CD8-positive, alpha-beta memory T cell (primary cell): ENCODE measurements at places on chromosomes 12 and 14.

DNA sequence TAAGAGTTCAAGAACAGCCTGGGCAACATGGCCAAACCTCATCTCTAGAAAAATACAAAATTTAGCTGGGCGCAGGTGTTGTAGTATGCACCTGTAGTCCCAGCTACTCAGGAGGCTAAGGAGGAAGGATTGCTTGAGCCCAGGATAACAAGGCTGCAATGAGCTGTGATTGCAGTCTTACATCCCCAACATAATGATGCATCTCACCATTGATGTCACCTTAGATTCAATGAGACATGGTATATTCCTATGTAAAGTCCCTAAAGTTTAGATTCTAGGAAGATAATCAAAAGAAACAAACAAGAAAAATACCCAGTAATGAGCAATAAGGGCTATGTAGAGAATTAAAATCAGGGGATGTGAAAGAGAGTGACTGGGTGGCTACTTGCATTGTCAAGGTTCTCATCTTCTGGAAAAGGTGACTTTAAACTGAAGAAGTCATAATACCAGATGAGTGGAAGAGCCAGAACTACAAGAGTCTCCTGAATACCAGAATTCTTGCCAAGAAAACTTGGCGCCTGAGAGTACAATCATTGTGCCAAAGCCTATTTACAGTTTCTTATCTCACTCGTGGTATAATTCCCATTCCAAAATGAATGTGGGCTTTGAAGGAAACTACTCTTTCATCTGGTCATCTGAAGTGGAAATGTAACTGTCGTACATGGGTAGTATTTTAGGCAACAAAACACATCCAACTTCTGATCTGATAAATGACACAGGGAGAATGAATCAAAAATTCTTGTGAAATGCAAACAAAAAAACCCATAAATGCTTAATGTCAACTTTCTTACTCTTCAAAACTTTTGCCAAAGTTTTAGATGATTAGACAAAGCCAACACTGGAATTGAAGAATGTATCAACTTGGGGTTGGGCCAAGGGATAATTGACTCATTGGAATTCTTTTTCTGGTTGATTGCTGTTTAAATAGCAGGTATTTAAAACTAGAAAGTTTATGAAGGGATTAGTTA lies 81.1 kb upstream of the ST8SIA1 start:
- DNase-seq: no peak

- no peak for DNase-seq
Observed at GRCh38 chr12:19946550-19946949, 421.8 kb upstream of the PDE3A start.

DNA sequence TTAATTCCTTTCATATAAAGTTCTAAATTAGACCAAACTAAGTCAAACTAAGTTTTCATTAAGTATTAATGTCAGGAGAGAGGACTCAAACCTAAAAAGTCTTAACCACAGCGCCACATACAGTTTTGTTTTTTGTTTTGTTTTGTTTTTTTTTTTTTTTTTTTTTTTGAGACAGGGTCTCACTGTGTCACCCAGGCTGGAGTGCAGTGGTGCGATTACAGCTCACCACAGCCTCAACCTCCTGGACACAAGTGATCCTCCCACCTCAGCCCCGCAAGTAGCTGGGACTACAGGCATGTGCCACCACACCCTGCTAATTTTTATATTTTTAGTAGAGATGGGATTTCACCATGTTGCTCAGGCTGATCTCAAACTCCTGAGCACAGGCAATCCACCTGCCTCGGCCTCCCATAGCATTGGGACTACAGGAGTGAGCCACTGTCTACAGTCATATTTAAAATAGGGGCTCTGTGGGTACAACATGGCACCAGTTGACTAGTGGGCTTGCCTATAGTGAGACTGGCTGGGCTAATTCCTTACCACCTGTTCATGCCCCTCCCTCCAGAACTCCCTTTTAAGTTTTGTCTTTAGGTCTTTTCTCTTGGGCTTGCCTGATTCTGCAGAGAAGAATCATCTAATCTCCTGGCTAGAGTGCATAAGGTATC lies 110.2 kb downstream of the PPP2R5E start:
- no peak for DNase-seq

GRCh38 chr12:49052451-49053208 lies 8.0 kb downstream of the KMT2D start:
- no peak for DNase-seq

DNA sequence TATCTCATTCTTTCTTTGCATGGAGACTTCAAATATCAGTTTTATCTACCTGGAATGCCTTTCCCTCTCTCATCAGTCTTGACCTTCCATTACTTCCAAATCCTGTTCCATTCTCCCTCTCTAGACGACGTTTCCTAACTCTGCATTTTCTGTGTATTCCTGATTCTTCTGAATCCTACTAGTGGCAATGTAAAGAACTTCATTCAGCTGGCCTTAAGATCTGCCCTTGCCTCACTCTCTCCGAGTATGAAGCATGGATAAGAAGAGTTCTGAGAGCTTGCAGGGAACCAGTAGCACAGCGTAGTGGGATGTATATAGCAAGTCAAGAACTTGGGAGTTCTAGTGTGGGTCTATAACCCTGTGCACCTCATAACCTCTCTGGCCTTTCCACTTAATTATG lies 68.5 kb upstream of the HOXC13 start:
- DNase-seq: no peak

GRCh38 chr14:101454229-101454628 lies 107.1 kb upstream of the DIO3 start:
- DNase-seq: no peak

DNA sequence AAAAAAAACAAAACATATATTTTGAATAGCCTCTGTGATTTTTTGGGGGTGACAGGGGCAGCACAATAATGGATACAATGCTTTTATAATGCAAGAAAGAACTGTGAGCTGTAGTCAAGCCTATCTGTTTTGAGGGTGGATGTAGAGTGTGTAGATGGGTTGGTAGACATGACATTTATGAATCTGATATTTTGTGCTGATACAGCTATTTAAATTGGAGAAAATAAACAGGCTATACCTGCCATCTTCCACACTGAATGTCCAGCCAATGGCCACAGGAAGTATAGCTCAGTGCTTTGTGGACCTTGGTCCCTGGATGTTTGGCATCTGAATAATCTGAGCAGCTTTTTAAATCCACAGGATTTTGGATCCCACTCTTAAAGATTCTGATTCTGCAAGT lies 175.0 kb downstream of the NEDD1 start:
- no peak for DNase-seq

DNA sequence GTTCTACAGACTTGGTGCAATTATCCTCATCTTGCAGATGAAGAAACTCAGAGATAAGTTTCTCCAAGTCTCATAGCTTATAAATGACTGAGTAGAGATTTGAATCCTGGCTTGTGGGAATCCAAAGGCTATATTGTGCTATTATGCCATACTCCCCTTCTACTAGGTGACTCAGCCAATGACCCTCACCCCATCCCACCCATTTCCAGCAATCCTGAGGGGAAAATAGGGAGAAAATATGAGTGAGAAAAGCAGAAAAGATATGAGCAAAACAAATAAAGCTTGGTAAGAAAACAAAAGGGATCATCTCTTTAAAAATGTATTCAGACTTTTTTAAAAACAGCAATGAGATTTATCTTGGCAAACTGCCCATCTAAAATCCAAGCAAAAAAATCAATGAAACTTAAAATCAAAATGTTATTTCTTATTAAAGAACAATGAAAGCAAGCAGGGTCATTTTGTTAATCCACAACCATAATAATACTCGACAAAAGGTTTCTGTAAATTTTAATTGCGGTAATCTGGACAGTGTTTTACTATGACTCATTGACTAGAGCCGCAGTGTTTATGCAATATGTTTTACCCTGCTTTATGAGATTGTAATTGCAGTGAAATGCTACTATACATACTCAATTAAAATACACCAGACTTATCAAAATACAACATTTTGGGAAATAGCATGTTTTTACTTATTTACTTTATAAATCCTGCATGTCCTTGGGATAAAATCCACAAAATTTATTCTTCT lies 13.1 kb upstream of the LGR5 start:
- DNase-seq: no peak

DNA sequence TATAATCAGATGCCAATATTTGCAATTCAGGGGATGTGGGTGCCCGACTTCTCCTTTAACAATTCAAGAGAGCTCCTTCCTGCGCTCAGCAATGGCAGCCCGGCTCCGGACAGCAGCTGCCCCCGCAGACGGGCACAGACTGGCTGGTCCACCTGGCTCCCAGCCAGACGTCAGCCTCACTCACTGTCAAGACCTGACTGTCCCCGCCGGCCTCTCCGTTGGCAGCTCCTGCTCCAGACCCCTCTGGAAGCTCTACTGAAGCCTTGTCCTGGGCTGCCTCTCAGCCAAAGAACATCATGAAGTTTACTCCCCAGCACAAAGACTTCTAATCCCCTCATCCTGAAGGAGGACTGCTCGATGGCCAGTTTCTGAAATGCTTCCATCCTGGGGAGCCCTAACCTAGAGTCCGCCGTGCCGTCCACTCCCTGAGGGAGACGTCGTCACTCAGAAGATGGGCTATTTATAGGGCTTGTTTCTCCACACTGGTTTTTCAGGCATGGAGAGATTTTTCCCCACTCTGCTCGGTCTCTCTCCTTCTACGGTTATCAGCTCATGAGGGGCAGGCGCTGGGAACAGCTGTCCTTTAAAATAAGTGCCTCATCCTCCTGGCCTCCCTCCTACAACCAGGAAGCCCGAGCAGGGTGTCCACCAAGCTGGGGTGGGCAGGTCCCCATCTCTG lies 126.2 kb downstream of the RFLNA start:
- no peak for DNase-seq

DNA sequence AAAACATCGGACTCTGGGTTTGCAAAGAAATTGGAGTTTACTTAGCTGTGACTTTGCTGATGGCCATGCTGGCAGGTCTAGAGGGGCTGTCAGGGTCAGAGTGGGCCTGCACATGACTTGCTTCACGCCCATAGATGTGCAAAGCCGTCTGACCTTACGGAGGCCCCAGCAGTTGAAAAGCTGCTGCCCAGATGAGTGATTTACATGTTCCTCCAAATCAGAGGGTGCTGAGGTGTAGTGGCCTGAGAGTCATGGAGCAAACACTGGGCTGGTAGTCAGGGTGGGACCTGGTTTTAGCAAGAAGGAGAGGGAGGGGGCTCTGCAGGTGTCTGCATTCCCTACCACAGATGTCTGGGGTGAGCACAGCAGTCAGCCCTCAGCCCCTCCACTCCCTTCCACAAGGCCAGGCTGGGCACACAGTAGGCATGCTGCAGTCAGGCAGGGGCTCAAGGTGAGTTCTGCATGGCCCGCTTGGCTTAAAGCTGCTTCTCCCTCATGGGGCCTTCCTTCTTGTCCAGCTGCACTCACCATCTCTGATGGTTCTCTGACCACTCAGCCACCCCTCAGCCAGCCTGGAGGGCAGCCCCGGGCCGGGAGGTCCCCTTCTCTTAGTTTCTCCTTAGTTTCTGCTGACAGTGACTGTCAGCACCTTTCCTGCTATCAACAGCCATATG lies 34.2 kb upstream of the EML1 start:
- DNase-seq: no peak

DNA sequence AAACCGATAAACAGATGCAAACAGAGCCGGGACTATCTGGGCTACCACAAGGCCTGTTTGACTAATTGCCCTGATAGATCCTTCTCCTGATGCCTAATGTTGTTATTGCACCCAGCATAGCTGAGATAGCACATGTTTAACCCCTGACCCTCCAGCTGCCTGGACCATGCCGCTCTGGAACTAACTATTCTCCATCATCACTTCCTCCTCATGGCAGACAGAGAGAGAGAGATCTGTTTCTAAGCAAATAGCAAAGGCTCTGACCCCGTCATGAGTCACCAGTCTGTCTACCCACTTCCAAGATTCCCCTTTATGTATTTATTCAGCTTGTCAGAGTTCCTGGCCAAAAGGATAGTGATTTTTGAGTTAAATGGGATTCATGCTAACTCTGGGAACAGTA lies 58.2 kb upstream of the FLRT2 start:
- no peak for DNase-seq

- DNase-seq: no peak
Observed at GRCh38 chr12:40618636-40619035, 73.6 kb upstream of the CNTN1 start.

GRCh38 chr14:101467181-101467926 lies 93.9 kb upstream of the DIO3 start:
- no peak for DNase-seq

GRCh38 chr12:29695026-29695425 lies 88.7 kb downstream of the TMTC1 start:
- DNase-seq: no peak

- DNase-seq: no peak
Observed at GRCh38 chr12:115336506-115336905, 652.5 kb upstream of the TBX3 start.

GRCh38 chr14:87251011-87251410 lies 742.0 kb downstream of the GALC start:
- no peak for DNase-seq

GRCh38 chr14:49050822-49051221 lies 535.4 kb downstream of the RPS29 start:
- DNase-seq: no peak

DNA sequence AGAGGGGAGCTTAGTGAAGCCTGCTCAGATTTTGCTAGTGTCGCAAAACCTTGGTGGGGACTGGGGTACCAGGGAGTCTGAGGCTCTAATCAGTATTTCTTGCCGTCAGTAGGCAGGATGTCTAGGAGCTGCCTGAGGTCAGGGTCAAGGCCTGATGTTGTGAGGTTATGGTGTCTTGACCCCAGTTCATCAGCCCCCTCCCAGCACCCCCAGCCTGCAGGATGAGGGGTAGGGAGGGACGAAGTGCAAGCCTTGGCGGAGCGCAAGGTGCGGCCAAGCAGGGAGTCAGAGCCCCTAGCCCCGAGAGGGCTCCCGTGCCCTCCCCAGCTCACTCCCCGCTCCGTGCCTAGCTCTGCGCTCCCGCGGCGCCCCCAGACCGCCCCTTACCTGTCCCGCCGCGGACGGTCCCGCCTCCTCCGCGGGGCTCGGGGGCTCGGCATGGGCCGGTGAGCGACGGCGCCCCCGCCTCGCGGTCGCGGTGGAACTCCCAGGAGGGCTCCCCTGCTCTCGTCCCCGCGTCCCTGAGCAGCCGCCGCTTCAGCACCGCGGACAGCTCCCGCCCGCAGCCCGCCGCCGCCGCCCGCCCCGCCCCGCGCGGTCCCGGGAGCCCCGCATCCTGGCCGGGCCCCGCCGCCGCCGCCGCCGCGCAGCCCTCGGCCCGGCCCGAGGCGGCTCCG lies 347 bp downstream of the SYNDIG1L start:
- DNase-seq: peak; percentile 47

DNA sequence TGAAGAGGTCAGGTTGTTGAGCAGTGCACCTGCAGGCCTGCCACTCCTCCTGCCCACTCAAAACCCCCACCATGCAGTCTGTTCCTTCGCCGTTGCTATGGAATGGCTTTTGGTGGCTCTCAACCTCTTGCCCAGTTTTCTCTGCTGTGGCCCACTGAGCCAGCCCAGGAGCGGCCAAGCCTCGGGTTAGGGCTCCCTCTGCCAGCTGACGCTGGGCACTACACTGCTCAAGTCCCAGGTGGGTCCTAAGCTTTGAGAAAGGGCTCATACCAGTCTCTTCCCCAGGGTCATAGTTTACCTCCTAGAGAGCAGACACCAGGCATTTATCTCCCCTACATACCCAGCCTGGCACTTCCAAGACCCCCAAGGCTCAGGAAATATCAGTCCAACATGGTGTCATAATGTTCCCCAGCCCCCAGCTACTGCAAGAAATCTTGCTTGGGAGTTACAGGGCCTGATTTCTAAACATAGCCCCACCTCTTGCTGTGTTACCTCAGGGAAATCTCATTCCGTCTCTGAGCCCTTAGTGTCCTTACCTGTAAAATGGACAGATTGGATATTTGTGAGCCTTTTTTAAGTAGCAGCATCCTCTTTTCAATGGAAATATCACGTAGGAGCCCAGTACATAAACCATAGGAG lies 59.4 kb downstream of the TSPAN11 start:
- DNase-seq: no peak

- DNase-seq: no peak
Observed at GRCh38 chr14:101063121-101063520, 159.6 kb upstream of the RTL1 start.

GRCh38 chr12:69366796-69367195 lies 7.3 kb downstream of the YEATS4 start:
- no peak for DNase-seq
